ENCODE measurements at places on chromosomes 5 and 9. TPM values are rescaled to one million over a fixed set of nuclear protein-coding genes. Genes with fewer than 3 reads are reported as not detected.

- no peak overlapping the region for H3K27ac ChIP-seq
- H3K4me3 ChIP-seq = no peak overlapping the region
- DNase-seq = no peak
- no peaks in the 10 kb centered on the region for H3K36me3 ChIP-seq
- H3K4me1 ChIP-seq = no peaks in the 10 kb centered on the region
- no peaks in the 10 kb centered on the region for H3K27me3 ChIP-seq
Observed at GRCh38 chr9:6024035-6024554, 8.7 kb upstream of the RANBP6 start.

DNA sequence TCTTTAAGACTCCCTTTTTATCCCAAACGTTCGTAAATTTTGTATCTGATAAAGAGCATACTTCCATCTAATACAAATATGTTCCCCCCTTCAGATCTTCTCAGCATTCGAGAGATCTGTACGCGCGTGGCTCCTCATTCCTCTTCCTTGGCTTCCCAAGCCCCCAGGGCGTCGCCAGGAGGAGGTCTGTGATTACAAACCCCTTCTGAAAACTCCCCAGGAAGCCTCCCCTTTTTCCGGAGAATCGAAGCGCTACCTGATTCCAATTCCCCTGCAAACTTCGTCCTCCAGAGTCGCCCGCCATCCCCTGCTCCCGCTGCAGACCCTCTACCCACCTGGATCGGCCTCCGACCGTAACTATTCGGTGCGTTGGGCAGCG, 19.9 kb downstream of the CDKN2A start:
- no peaks in the 10 kb centered on the region for H3K36me3 ChIP-seq
- DNase-seq = no peak
- H3K27ac ChIP-seq = no peak overlapping the region
- H3K27me3 ChIP-seq = peaks cover 98% of the 10 kb centered on the region
- peak overlapping the region; percentile 31 for H3K4me3 ChIP-seq
- H3K4me1 ChIP-seq = peaks cover 19% of the 10 kb centered on the region

DNA sequence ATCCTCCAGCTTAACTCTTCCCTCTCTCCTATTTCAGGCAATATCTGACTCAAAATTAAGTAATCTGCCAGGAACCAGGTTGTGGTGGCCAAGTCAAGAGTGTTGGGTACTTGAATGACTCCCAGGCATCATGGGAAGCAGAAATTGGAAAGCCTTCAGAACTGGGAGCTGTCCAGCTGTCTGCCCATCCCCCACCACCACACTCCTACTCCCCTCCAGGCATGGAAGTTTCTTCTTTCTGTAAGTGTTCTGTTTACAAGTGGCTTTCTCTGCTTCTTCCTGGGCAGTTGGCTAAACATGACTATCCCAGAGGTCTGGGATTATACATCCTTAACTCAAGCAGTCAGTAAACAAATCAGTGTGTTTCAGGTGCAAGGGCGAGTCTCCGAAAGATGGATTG, 14.6 kb upstream of the PBX3 start:
- H3K27me3 ChIP-seq = no peaks in the 10 kb centered on the region
- H3K36me3 ChIP-seq = no peaks in the 10 kb centered on the region
- no peak overlapping the region for H3K4me3 ChIP-seq
- DNase-seq = no peak

GRCh38 chr5:74664551-74664950, 20.5 kb upstream of the HEXB start:
- H3K27me3 ChIP-seq = no peaks in the 10 kb centered on the region
- H3K4me1 ChIP-seq = no peaks in the 10 kb centered on the region
- no peaks in the 10 kb centered on the region for H3K36me3 ChIP-seq
- no peak overlapping the region for H3K27ac ChIP-seq

DNA sequence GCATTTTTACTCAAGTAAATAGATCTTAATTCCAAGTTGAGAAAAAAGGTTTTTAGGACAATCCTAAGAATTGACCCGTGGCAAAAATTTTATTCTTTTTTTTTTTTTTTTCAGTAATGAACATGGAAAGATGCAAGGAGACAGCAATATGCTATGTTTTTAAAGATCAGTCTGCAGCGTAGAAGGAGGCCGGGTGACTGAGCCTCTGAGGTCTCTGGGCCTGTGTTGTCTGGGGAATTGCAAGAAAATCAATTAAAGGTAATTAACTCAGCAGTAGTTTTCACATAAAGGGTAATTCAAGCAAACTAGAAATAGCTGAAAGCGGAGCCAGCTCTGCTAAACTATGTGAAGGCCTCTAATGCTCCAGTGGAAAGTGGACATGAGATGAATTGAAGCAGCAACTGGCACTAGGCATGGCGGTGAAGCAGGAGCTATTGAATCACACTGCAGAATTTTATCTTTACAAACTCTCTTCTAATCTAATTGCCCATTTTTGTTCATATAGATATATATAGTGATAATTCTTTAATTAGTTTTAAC, 285.2 kb upstream of the ITGA1 start:
- H3K27me3 ChIP-seq = no peaks in the 10 kb centered on the region
- no peak overlapping the region for H3K27ac ChIP-seq
- no peak overlapping the region for H3K4me3 ChIP-seq
- H3K36me3 ChIP-seq = no peaks in the 10 kb centered on the region

DNA sequence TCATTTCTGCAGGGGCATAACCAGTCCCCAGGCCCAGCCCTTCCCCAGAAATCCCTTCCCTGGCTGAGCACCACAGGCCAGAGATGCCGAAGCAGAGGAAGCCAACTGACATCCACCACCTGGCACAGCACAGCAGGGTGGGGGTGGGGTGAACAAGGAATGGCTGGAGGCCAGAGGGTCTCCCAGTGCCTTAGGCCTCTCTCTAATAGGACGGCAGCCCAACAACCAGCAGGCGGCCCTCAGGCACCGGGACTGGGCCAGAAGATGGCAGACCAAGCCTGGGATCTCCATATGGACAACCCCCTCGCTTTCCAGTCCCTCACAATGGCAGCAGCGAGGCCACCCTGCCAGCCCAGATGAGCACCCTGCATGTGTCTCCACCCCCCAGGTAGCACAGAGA, 13.2 kb downstream of the PDLIM4 start:
- no peaks in the 10 kb centered on the region for H3K36me3 ChIP-seq
- no peak overlapping the region for H3K27ac ChIP-seq
- peaks cover 12% of the 10 kb centered on the region for H3K4me1 ChIP-seq
- H3K4me3 ChIP-seq = no peak overlapping the region
- H3K27me3 ChIP-seq = peaks cover 13% of the 10 kb centered on the region

- no peak for DNase-seq
- no peak overlapping the region for H3K4me3 ChIP-seq
- no peak overlapping the region for H3K27ac ChIP-seq
- H3K36me3 ChIP-seq = no peaks in the 10 kb centered on the region
- H3K27me3 ChIP-seq = no peaks in the 10 kb centered on the region
- H3K4me1 ChIP-seq = peaks cover 6% of the 10 kb centered on the region
Observed at GRCh38 chr5:115241881-115242642, 20.6 kb downstream of the PGGT1B start.

- H3K27me3 ChIP-seq = no peaks in the 10 kb centered on the region
- H3K4me3 ChIP-seq = no peak overlapping the region
- H3K27ac ChIP-seq = no peak overlapping the region
- no peaks in the 10 kb centered on the region for H3K36me3 ChIP-seq
- DNase-seq = no peak
Observed at GRCh38 chr5:121833617-121834016, 18.1 kb upstream of the FTMT start.

DNA sequence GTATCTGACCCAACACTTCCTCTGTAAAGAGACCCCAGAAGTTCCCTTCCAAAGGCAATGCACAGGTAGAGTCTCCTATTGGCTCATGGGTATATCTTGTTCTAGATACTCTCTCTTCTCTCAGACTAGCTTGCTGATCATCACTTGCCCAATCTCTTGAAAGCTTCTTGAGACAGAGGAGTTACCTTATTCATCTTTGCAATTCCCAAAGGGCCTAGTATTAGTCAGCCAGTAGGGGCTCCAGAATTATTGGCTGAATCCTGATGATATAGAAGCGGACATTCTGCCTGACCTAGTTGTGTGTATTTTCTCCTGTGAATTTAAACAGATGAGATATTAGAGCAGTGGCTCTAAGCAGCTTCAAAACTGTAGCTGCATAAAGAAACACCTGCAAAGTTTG, 304.0 kb upstream of the KLF4 start:
- H3K36me3 ChIP-seq = no peaks in the 10 kb centered on the region
- H3K27ac ChIP-seq = no peak overlapping the region
- no peaks in the 10 kb centered on the region for H3K4me1 ChIP-seq

The EPB41L4A gene
- 21.3 TPM for polyA plus RNA-seq

The RANBP3L gene
- 1.7 TPM for polyA plus RNA-seq

DNA sequence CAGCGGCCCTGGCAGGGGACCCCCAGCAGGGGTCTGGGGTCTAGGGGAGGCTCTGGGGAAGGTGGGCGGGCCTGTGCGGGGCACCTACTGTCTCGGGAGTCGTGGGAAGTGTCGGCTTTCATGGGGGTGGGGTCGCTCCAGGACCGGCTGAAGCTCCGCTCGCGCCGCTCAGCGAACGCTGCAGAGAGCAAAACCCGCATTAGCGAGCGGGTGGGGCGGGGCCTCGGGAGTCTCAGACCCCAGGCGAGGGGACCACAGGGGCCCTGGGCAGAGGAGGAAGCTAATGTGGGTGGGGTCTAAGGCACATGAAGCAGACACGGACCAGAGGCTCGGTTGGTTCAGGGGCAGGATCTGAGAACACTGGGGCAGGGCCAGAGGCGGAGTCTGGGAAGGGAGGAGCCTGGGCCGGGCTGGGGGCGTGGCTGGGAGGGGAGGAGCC, 5.5 kb downstream of the NSMF start:
- DNase-seq = peak; percentile 91
- no peak overlapping the region for H3K27ac ChIP-seq
- H3K4me3 ChIP-seq = peak overlapping the region; percentile 22
- H3K36me3 ChIP-seq = no peaks in the 10 kb centered on the region

The SPINK4 gene
- polyA plus RNA-seq = not detected

DNA sequence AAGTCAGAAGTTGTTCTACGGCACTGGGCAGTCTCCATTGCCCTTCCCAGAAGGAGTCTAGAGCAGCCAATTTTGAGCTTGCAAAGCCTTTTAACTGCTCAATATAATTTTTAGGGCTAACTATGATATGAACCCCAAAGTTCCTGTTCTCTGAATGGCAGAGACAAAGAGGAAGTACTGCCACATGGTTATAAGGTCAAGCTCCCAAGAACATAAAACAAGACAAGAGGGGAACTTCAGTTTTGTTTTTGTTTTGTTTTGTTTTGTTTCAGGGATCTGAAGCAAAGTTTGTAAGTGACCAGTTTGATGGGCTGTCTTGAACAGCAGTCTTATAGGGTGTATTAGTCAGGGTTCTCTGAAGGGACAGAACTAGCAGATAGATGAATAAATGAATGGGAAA, 11.9 kb upstream of the SMC2 start:
- H3K27ac ChIP-seq = no peak overlapping the region
- no peak overlapping the region for H3K4me3 ChIP-seq
- H3K36me3 ChIP-seq = no peaks in the 10 kb centered on the region
- no peaks in the 10 kb centered on the region for H3K27me3 ChIP-seq
- no peaks in the 10 kb centered on the region for H3K4me1 ChIP-seq
- no peak for DNase-seq

The CCL19 gene
- 0.32 TPM for polyA plus RNA-seq

DNA sequence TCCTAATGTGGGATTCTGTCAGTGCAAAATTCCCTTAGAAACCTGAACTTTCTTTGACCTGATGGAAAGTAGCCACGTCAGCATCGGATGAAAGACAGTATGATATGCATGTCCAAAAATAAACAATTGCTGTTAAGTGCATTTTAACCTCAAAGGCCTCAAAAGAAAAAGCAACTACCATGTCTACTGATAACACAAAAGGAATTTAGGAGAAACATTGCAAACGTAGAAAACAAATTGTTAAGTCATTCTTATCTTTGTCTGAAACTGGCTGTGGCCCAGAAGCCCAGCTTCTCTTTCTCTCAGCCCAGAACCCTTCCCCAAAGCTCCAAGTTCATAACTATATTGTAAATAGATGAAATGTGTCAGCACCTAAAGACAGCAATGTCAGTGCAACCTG, 11.1 kb upstream of the LHFPL2 start:
- H3K4me3 ChIP-seq = no peak overlapping the region
- no peaks in the 10 kb centered on the region for H3K36me3 ChIP-seq
- DNase-seq = no peak
- H3K27ac ChIP-seq = no peak overlapping the region

DNA sequence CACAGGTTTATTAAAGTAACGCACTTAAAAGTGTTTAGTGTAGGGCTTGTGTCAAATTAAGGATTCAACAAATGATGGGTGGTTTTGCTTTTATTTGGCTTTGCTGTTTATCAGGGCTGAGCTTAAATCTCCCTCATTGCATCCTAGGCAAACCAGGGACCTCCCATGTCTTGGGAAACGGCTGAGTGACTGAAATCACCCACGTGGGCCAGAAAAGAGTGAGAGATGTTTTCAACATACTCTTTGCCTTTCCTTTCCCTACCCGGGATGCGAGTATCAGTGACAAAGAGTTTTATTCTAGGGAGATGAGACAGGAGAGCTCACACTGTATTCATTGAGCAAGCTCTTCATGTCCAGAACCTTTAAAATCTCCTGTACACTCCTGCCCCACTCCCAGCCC, 23.3 kb downstream of the KCNMB1 start:
- no peaks in the 10 kb centered on the region for H3K27me3 ChIP-seq
- H3K4me3 ChIP-seq = no peak overlapping the region
- no peak overlapping the region for H3K27ac ChIP-seq

- H3K36me3 ChIP-seq = no peaks in the 10 kb centered on the region
- no peak overlapping the region for H3K4me3 ChIP-seq
- DNase-seq = no peak
- H3K27me3 ChIP-seq = no peaks in the 10 kb centered on the region
Observed at GRCh38 chr5:97452646-97453045, 269.6 kb upstream of the RIOK2 start.

DNA sequence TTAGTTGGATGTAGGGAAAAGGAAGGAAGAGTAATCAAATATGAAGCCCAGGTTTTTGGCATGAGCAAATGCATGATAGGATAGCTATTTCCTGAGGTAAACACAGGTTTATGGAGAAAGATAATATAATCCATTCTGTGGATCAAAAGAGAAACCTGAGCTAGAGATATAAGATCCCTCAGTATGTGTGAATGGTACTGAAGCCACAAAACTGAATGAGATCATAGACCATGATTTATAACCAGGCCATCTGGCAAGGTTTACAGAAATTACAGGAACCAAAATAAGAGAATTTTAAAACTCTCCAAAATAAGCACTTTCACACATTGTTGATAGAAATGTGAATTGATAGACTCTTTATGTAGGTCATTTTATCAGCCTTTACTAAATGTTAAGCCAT, 28.7 kb upstream of the ECM2 start:
- DNase-seq = no peak
- H3K4me3 ChIP-seq = no peak overlapping the region
- no peaks in the 10 kb centered on the region for H3K27me3 ChIP-seq

- H3K4me3 ChIP-seq = no peak overlapping the region
- no peaks in the 10 kb centered on the region for H3K27me3 ChIP-seq
- no peak overlapping the region for H3K27ac ChIP-seq
- peak; percentile 67 for DNase-seq
- no peaks in the 10 kb centered on the region for H3K36me3 ChIP-seq
Observed at GRCh38 chr9:88578121-88579049, 43.4 kb downstream of the NXNL2 start.

The CEL gene
- polyA plus RNA-seq = 2.3 TPM

The TICAM2 gene
- 6.6 TPM for polyA plus RNA-seq

GRCh38 chr9:88179062-88179521, 40.8 kb upstream of the SPATA31C2 start:
- no peaks in the 10 kb centered on the region for H3K36me3 ChIP-seq
- H3K4me3 ChIP-seq = no peak overlapping the region
- no peak for DNase-seq
- no peaks in the 10 kb centered on the region for H3K27me3 ChIP-seq

All from left lung (tissue), 14 donors.